ENCODE measurements at places on chromosomes 6 and 20.

- DNase-seq = no peak
Observed at GRCh38 chr6:124057461-124057860, 253.8 kb downstream of the NKAIN2 start.

- DNase-seq = no peak
Observed at GRCh38 chr6:154157706-154158105, 118.7 kb downstream of the OPRM1 start.

GRCh38 chr20:35881676-35882075 lies 72.6 kb downstream of the SCAND1 start:
- no peak for DNase-seq

DNA sequence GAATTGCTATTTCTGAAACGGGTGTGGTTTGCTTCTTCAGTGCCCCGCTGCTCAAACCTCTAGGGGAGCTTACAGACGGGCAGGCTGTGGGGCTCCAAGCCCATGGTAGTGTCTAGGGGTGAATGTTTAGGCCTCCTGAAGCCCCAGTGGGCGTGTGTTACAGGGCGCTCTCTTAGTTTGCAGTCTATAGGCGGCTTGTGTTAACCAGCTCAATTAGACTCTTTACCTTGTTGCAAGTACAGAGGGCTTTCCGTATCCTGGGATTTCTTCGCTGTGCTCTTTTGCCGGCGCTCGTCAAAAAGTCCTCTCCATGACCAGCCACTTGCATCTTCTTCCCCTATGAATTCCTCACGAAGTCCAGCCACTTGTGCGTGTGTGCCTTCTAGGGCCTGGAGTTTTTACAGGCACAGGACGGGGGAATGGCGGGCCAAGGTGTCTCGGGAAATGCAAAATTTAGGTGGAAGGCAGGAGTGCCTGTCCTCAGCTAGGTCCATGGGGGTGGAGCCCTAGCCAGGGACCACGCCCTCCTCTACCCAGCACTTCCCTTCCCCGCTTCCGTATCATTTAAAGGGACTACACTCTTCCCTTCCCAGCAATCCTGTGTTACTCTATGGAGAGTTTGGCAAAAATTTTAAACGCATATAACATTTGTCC lies 94.5 kb downstream of the HTR1B start:
- DNase-seq = no peak

- no peak for DNase-seq
Observed at GRCh38 chr20:62995898-62996595, 10.7 kb downstream of the BHLHE23 start.

DNA sequence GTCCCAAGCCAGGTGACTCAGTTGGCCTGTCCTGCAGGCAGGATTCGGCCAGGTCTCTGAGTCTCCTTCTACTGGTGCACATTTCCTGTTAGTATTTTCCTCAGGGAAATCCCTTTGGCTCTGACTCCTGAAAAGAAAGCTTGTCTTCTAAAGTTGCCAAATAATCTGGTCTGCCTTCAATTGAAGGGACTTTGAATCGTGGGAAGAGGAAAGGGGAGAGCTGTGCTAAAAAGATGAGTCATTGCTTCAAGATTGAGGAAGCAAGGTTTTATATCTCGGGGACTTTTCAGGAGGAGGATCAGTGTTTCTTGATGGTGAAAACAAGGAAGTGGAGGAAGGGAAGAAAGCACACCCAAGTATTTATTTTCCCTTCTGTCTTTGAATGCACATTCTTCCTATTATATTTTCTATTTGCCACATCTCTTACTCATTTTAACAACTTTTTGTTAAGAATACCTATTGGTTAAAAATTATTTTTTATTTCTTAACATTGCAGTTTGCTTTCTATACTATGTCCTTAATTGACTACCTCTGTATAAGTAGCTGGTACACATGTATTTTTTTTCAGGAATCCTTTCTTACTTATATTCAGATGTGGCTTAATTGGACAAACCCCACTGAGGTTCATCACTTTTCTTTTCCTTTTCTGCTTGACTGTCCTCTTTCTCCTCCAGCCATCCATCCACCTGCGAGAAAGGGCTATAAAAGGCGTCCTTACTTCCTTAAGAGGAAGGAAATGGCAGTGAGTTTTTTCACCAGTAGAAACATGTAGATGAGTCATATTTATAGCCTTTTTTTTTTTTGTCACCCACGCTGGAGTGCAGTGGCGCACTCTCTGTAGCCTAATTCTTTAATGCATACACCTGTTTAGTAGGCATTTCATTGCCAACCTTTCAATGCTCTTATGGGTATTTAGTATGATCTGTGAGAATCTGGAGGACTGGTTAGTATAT lies 15.0 kb upstream of the IFNGR1 start:
- DNase-seq = peak; percentile 21

GRCh38 chr20:50389438-50389807 lies 120.8 kb upstream of the PTPN1 start:
- DNase-seq = no peak

DNA sequence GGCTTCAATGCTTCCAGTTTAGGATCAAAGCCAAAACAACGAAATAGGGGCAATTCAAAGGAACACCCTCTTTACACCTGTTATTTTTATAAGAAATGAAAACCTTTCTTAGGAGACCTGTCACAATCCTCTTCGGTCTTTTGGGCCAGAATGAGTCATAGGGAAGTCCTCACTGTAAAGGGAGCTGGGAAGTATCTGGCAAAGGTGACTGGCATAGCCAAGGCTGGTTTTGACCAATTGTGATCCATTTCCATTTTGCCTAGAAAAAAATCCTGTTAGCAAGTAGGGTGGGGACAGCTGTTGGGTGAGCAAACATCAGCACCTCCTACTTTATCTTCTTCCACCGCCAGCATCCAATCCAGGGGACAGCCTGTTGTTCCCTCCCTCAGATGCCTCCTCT lies 343.2 kb upstream of the SULF2 start:
- DNase-seq = no peak

DNA sequence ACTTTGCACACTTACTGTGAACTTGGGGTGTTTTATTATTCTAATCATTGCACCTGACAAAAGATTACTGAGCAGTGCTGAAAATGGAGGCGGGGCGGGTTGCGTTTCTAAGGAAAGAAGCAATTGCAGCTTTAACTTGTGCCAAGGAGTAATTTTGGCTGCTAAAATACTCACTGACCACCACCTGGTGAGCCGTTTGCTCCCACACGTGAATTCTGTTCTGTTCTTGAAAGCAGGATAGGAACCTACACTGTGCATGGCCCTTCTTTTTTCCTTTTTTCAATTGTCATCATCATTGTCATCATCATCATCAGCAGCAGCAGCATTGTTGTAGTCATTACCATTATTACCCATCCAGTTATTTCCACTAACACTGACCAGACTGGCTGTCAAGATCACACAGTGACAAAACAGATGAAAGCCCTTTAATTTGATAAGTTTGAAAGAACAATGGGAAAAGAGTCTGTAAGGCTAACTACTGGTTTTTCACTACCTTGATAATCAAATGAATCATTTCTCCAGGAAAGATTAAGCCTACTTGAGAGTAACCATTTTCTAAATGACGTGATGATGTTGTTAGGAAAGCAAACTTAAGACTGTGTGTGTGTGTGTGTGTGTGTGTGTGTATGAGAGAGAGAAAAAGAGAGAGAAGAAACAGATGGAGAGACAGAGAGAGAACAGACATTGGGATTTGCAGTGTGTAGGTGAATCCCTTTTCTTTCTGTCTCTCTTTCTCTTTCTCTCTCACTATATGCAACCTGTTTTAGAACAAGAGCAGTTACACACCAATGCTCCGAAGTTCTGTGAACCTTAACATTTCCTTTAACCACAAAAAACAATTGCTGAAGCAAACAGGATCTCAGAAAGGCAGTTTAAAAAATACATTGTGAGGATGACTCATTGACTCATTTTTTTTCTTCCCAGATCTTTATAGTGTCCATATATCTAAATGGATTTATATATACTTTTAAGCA lies 3.8 kb downstream of the RIPOR2 start:
- DNase-seq = no peak

DNA sequence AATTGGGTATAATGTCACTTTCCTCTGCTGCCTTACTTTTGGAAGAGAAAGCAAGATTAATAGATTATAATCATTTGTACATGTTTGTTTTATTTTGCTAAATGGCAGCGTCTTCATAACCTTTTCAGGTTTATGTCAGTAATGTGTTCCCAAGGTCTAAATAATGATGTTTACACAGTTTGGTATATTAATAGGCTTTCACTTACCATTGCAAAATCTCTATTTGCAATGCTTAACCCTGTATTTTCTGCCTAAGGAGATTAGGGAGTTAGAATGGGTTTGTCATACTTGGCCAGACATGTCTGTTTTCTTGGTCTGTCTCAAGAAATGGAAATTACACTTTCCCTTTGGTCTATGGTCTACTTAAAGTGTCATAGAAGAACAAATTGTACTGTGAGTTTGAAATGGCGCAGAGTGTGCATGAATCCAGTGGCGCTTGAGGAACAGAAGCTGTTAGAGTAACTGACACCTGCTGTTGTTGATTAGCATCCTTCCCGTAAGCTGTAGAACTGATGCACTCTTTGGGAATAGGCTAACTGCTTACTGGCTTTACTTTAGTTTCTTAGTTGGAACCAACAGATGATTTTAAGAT lies 261.1 kb downstream of the SAMD5 start:
- DNase-seq = no peak

DNA sequence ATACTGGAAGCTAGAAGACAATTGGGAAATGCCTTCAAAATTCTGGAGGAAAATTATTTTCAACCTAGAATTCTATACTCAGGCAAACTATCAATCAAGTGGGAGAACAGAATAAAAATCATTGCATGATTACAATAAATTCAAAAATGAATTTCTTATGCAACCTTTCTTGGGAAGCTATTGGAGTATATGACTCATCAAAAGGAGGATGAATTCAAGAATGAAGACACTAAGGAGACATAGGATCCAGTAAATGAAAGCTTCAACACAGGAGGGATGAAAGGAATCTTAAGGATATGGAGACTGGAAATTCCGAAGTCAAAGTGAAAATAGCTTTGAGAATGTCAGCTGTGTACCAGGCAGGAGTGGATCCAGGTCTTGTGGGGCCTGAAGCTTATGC lies 12.6 kb upstream of the UBR2 start:
- DNase-seq = no peak

DNA sequence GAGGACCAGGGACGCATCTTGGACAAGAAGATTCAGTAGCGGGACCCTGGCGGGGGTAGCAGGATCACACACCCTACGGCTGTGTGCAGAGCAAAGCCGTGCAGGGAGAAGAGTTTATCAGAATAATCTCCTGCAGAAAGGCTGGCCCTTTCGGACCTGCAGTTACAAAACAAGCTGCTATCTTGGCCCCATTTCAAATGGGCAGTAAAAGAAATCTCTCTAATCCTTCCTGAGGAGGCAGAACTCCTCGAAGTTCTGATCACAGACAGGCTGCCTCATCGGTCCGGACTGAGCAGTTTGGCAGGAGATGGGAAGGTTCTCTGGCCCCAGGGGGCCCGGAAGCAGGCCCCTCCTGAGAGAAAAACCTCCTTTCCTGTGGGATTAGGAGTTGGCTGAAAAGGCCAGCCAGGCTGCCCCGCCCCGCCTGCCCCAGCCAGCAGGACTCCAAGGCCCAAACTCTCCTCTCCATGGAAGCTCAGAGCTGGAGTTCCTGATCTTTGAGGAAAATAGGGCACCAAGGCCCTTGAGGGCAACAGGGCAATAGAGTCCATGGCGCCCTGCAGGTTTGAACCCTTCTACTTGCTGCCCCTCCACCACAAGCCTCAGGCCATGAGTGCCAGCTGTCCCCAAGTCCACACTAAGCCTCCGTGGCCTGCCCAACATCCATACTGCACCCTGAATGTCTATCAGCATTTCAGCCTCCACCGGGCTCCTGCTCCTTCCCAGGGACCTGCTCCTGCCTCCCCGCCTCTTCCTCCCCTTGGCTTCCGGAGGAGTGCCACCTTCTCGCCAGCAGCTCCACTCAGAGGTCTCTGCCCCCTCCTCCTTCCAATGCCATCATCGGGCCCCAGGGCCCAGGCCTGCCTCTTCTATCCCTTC lies 141.3 kb downstream of the PREX1 start:
- DNase-seq = no peak

DNA sequence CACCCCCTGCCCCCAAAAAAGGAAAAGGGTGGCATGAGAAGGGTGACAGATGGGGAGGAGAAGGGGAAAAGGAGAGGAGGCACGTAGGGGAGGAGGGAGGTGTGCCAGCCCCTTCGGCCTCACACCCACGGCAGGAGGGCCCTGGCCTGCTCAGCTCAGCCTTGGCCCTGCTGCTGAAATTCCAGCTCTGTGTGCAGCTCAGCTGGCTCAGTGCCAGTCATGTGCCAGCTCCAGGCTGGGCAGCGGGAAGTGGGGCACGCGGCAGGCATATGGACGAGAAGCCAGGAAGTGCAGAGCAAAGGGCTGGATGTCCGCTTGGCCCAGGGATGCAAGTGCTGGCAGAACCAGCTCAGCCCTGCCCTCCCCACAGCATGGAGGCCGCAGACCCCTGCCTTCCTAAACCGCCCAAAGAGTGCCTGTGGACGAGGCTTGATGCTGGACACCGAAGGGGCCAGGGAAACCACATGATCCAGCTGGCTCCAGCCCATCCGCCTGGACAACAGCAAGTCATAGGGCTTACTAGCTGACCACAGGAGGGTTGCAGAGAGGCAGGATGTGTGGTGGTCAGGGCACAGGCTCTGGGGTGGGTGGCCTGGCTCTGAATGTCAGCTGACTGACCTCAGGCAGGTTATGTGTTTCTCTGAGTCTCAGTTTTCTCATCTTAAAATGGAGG lies 60.2 kb downstream of the NOL4L start:
- no peak for DNase-seq

DNA sequence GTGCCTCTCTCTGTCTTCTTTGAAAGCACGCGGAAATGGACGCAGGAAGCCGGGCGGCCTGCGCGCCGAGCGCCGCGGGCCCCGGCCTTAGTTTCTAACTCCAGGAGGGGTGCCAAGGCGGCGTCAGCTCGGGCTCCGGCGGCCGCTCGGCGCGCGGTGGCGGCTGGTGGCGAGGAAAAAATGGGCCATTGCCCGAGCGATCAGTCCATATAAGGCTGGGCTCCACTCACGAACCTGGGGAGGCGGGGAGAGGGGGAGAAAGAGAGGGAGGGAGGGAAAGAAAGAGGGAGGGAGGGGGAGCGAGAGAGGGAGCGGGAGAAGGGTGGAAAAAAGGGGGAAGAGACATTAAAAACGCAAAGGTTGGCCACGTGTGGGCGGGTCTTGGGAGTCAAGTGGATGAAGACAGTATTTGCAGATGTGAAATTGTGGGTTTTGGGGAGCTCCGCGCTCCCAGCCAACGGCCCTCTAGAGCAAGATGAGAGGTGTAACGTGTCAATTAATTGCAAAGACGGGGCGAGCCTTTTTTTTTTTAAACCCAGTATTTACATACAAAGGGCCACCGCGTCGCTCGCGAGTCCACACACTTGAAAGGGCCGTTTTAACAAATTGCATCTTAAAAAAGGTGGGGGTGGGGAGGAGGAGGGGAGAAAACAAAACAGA lies at the start of gene NKX2-2:
NKX2-2 (minus strand) TSS at position 184 of the 660 bp plus-strand sequence. CDS start 395 bp downstream, outside the sequence.
- no peak for DNase-seq

DNA sequence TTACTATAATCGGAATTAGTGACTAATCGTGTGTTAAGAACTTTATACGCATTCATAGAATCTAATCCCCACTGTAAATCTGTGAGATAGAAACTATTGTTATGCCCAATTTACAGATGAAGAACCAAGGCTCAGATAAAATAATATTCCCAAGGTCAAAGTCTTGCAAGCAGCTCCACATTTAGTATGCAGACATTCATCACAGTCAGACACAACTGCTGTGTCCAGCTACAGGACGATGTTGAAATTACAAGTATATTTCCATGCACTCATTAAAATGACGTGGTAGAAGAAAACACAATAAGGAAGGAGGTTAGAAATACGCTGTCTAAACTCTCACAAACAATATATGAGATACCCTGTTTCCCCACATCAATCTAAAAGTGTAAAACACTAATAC lies 82.5 kb downstream of the PREX1 start:
- DNase-seq = no peak

Data from activated naive CD4-positive, alpha-beta T cell treated with anti-CD3 and anti-CD28 coated beads for 36 hours (primary cell).